Cortex of kidney (tissue), 1 donor: ENCODE measurements at places on chromosomes 2 and 18.

GRCh38 chr18:51074605-51075004 is 44.6 kb downstream of the SMAD4 start:
- DNase-seq: no peak

GRCh38 chr2:134289225-134289624 is 35.4 kb downstream of the MGAT5 start:
- no peak for DNase-seq

- DNase-seq: no peak
Observed at GRCh38 chr2:207008105-207008990, 69.0 kb downstream of the CPO start.

GRCh38 chr2:151237422-151238025 is 24.1 kb downstream of the RBM43 start:
- DNase-seq: no peak

- DNase-seq: no peak
Observed at GRCh38 chr2:139465789-139466188, 685.6 kb upstream of the NXPH2 start.

DNA sequence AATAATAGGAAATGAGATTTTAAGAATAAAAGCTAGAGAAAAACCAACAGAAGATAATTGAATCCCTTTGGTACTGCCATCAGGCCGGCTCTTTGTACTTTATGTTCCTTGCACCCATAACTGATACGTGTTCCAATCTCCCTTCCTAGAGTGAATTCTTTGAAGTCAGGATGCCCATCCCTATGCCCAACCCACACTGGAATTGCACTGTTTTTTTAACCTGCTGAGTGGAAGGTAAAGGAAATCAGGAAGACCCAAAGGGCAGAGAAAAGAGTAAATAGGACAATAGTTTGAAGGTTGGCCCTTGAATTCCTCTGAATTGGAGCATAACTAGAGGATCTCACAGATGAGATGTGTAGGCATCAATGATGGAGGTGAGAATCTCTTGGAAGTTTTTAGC is 4.4 kb upstream of the ATG16L1 start:
- no peak for DNase-seq

GRCh38 chr18:24930971-24931370 is 421.0 kb downstream of the ZNF521 start:
- no peak for DNase-seq

DNA sequence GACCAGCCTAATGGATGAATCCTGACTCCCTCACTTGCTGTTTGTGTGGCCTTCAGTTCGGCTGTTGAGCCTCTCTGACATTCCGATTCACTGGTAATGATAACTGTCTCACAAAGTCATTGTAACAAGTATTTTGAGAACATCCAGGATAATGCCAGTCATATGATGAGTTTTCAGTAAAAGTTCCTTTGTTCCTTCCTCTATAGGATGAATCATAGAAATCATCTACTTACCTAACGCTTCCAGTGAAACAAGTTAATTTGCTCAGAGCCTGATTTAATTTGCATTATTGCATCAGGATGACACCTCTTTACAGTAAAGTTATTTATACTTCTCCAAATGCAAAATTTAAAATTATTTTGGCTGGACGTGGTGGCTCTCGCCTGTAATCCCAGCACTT is 32.0 kb downstream of the RAB31 start:
- no peak for DNase-seq

GRCh38 chr2:106629981-106630380 is 142.8 kb downstream of the CD8B2 start:
- DNase-seq: no peak

DNA sequence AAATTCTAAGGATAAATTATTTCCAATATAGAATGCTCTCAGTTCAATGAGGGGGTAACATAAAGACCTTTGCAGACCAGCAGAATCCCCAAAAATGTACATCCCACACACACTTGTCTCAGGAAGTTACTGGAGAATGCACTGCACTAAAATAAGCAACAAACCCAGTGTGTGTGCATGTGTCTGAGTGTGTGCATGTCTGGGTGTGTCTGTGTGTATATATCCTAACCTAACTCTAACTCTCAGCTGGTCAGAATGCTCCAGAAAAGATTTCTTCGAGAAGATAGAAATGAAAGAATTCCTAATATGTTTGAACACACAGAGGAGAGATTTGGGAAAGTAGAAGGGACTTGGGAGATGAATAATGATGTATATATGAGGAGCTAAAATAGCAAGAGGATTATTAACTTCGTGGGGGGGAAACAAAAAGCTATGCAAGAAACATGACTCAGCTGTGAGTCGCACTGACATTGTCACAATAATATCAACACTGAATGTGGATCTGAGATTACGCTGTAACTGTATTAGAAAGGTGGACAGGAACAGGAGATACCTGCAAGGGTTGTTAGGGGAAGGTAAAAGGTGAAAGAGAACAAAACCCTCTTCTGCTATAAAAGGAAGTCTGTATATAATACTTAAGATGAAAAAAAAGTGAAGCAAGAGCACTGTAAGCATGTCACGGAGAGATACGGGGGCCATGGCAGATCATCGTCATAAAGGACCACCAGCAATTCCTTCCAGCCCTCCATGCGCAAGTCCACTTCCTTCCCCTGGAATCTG is 11.1 kb downstream of the COLEC12 start:
- DNase-seq: no peak

DNA sequence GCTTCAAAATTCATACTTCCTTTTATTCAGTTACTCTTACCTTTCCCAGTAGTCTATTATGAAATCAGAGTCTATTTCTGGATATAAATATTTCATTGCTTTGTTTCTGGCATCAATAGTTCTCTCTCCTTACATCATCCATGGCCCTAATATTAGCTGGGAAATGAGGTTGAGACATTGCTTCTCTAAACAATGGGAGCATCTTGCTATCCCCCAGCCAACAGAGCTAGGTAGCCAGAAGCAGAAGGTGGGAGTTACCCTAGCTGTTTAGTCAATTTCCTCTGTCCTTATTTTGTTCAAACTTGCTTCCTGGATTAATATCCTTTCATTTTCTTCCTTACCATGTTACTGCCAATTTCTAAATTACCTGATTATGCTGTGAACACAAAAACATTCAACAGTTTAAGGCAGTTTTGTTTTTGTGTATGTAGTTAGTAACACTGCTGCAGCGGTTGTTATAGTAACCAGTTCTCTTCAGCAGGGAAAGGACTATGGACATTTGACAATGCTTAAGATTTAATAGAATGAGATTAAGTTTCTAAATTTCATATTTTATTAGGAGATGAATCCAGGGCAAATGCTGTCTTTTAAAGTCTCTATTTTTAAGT is 160.5 kb upstream of the KCNJ3 start:
- no peak for DNase-seq

GRCh38 chr18:24530630-24531111 is 70.2 kb downstream of the HRH4 start:
- DNase-seq: no peak

- no peak for DNase-seq
Observed at GRCh38 chr2:240731178-240731545, 39.5 kb downstream of the AQP12A start.

GRCh38 chr2:114688241-114688640 is 245.8 kb downstream of the DPP10 start:
- no peak for DNase-seq

DNA sequence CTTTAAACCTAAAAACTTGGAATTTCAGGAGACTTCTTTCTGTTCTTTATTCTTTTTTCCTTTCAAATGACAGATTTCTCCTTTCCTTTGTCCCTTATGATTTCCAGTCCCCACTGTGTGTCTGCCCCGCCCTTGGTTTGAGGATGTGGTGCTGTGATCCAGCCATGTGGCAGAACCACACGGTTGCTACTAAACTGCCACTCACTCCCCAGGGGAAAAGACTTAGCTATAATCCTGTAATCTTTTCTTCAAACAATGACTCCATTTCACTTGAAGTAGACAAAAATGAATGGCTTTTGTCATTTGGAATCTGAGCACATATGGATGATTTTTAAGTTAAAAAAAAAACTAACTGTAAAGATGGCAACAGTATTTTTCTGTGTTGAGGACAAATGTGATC is 76.2 kb upstream of the STAM2 start:
- DNase-seq: no peak

DNA sequence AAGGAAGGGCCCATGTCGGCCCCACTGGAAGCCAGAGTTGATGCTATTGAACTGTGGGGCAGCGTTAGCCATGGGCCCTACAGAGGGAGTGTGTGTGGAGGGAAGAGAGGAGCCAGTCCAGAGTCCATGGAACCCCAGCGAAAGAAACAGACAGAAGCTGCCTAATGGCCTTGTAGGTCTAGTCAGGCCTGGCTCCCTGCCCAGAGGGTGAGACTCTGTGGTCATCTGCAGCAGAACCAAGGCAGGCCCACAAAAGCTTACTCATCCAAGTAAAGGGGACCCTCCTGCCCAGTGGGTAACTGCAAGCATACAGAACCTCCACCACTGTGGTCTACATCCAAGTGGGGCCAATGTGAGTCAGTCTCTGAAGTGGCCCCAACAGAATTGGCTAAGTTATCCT is 439.8 kb downstream of the TGIF1 start:
- no peak for DNase-seq

GRCh38 chr2:224885836-224886547 is 156.3 kb downstream of the DOCK10 start:
- DNase-seq: no peak

DNA sequence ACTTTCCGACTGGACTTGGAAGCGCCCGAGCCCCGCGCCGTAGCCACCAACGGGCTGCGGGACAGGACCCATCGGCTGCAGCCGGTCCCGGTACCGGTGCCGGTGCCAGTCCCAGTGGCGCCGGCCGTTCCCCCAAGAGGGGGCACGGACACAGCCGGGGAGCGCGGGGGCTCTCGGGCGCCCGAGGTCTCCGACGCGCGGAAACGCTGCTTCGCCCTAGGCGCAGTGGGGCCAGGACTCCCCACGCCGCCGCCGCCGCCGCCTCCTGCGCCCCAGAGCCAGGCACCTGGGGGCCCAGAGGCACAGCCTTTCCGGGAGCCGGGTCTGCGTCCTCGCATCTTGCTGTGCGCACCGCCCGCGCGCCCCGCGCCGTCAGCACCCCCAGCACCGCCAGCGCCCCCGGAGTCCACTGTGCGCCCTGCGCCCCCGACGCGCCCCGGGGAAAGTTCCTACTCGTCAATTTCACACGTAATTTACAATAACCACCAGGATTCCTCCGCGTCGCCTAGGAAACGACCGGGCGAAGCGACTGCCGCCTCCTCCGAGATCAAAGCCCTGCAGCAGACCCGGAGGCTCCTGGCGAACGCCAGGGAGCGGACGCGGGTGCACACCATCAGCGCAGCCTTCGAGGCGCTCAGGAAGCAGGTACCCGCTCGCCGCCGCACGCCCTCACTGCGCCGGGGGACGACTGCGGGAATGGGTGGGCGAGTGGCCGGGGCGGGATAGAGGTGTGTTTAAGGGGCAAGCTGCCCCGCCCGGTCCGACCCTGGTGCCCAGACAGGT is 713 bp downstream of the ATOH8 start:
- no peak for DNase-seq

DNA sequence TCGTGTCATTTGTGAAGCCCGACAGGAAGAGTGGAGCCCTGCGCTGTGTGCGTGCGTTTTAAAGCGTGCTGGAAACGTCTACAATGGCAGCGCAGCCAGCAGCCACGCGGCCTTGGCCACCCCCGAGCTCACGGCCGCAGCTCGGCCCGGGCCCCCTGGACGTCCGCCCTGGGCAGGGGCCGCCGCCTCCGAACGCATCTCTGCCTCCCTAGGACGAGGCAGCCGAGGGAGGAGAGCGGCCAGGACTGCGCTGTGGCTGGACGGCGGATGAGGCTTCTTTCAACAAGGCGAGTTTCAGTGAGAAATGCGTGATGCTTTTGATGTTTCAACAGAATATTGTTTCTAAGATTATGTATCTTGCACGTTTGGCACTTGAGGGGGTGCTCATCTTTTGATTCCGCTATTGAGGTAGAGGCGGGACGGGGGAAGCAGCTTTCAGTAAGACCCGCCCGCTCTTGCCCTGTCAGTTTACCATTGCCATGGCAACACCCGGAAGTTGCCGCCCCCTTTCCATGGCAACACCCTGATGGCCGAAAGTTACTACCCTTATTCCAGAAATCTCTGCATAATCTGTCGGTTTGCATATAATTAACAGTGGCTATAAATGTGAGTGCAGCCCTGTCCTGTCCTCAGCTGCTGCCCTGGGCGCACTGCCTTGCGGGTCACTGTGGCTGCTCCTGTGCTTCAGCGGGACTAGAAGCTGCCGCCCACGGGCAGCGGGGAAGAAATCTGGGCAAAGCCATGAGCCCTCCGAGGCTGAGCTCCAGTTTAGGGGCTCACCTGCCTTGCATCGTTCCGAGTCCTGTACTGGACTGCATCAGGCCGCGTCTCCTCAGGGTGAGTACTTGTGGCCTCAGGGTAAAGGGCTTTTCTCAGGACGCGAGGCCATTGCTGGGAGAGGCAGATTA is 38.6 kb downstream of the ADNP2 start:
- DNase-seq: no peak

GRCh38 chr2:216428618-216429350 is 16.5 kb downstream of the SMARCAL1 start:
- no peak for DNase-seq

GRCh38 chr2:109353806-109354745 is 225.1 kb downstream of the SH3RF3 start:
- no peak for DNase-seq

GRCh38 chr2:66874411-66874810 is 439.5 kb downstream of the MEIS1 start:
- no peak for DNase-seq

DNA sequence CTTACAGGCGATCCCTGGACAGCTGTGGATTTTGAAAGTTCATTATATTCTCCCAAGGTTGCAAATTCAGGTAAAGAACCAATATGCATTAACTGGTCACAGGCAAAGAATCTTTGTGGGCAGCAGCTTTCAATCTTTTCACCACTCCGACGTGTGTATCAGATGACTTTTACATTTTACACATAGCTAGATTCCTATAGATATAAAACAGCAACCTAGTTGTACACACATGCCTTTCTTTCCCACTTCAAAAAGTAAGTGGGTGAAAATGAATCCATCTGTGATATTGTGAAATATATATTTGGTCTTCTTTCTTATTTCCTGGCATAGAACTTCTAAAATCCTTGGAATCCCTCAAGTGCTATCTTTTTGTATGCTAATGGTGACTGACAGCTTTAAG is 72.5 kb downstream of the SCG2 start:
- no peak for DNase-seq

- no peak for DNase-seq
Observed at GRCh38 chr2:38889575-38889974, at the start of gene ARHGEF33. ARHGEF33 (plus strand) TSS chr2:38889875; CDS start chr2:38919448, 29,573 bp downstream.

GRCh38 chr2:221006084-221006483 is 566.0 kb downstream of the EPHA4 start:
- no peak for DNase-seq

- DNase-seq: no peak
Observed at GRCh38 chr2:68689553-68690537, 44.8 kb upstream of the ARHGAP25 start.

GRCh38 chr2:190409616-190410015 is 1.5 kb downstream of the MFSD6 start:
- no peak for DNase-seq
